Kidney capillary endothelial cell (primary cell): ENCODE measurements at places on chromosomes 5 and 9.
A peak's percentile ranks its signal among the peaks of the same experiment; 100 is the strongest.

- no peak for DNase-seq
Measured at GRCh38 chr9:134948149-134948548, 30.4 kb upstream of the FCN1 start.

GRCh38 chr5:77449277-77449676 is 42.8 kb downstream of the WDR41 start:
- DNase-seq = no peak

DNA sequence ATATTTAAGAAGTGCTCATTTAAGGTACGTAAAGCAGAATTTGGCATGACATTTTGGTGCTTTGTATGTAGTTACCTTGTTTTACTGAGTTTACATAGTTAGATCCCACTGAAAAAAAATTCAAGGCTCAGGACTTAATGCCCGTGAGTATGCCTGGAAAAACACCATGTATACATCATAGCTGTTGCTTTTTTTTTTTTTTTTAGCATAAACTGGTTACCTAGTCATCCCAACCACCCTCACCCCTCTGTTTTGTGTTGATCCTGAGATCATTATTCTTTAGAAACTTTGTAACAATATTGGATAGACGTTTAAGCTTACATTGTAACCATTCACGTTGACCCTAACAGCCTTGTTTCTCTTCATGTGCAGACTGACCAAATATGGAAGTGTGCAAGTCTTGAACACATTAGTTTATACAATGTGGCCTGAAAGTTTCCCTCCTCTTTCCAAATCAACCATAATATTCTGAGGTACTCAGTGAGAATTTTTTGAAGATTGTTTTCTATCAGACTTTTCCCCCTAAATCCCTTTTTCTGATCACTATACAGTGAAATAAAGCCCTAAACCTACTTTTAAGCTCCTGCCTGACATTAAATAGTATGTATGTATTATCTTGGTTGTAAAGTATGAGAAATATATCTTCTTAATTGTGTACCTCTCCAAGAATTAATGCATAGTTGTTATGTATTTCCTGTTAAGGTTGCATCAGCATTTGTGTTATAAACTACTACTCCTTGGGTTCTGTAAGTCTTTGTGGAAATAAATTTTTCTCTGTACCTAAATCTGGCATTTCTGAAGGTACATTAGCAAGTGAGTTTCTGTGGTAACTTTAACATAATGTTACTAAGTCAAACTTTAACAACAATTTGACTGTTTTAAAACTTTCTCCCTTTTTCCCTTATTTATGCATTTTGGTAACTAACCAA is 4.4 kb downstream of the RABGAP1 start:
- DNase-seq = no peak

DNA sequence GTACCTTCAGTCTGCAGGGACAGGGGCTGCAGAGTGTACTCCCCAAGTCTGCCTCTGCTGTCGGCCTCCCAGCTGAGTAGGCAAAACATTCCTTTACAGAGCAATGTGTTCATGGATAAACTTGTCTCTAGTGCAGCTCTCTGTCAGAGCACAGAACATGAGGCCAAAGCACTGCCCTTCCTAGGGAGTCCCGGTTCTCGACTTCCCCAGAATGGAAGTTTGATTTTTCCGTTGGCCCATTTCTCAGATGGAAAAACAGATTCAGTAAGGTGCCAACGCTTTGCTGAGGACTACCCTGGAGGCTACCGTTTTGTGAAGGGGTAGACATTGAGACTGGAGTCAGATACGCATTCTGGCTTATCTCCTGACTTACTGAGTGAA is 422 bp upstream of the TRIM32 start:
- DNase-seq = peak; percentile 21

GRCh38 chr5:79091064-79091463 is 20.5 kb upstream of the BHMT start:
- no peak for DNase-seq

GRCh38 chr5:66454186-66455078 is 141.8 kb upstream of the MAST4 start:
- DNase-seq = peak; percentile 16
